Activated naive CD8-positive, alpha-beta T cell treated with anti-CD3 and anti-CD28 coated beads, Interleukin-2, amount 10 ng/mL, durations not matched to agents 7 days and 5 days (primary cell): ENCODE measurements at places on chromosomes 3 and 15. TPM values are rescaled to one million over a fixed set of nuclear protein-coding genes. Genes with fewer than 3 reads are reported as not detected.

NDUFAF3 gene
- total RNA-seq: 82.4 TPM

DNA sequence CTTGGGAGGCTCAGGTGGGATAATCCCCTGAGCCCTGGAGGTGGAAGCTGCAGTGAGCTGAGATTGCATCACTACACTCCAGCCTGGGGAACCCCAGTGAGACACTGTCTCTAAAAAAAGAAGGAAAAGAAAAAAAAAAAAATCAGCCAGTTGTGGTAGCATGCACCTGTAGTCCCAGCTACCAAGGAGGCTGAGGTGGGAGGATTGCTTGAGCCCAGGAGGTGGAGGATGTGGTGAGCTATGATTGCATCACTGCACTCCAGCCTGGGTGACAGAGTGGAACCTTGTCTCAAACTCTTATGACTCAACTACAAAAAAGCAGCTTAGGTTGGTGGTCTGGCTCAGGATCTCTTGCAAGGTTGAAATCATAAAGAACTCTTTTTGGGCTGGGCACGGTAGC is 19.3 kb upstream of the GPX1 start:
- peak; percentile 35 for DNase-seq

DNA sequence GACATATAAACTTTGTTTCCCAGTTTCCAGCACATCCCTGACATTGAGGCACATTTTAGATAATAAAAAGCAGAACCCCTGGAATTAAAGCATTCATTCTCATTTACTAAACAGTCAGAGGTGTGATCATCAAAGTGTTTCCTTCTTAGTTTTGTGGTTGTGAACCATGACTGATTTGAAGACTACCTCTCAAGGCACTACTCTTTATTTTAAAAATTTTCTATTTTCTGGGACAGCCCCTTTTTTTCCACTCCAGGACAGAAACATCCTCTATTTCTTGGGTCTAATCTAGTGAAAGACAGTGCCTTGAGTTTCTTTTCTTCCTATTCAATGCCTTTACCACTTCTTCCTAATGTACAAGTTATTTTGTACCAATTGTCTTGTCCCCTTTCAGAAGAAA is 5.2 kb downstream of the SST start:
- DNase-seq: no peak

- peak; percentile 77 for DNase-seq
Measured at GRCh38 chr3:39291903-39292329, 12.1 kb upstream of the CX3CR1 start.

DNA sequence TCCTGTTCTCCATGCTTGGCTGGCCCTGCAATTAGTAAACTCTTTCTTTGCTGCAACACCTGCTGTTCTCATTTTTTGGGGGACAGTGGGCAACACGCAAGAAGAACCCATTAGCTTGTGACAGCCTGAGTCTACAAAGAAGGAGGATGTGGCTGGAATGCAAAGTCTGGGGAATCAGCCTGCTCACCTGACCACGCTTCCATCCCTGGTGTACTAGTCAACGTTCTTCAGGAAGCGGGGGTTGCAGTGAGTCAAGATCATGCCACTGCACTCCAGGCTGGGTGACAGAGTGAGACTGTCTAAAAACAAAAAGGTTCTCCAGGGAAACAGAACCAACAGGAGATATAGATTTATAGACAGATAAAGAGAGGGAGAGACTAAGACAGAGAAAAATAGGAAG is 27.7 kb upstream of the KBTBD12 start:
- no peak for DNase-seq

- DNase-seq: no peak
Measured at GRCh38 chr15:83854321-83854720, 200.4 kb downstream of the ADAMTSL3 start.

DNA sequence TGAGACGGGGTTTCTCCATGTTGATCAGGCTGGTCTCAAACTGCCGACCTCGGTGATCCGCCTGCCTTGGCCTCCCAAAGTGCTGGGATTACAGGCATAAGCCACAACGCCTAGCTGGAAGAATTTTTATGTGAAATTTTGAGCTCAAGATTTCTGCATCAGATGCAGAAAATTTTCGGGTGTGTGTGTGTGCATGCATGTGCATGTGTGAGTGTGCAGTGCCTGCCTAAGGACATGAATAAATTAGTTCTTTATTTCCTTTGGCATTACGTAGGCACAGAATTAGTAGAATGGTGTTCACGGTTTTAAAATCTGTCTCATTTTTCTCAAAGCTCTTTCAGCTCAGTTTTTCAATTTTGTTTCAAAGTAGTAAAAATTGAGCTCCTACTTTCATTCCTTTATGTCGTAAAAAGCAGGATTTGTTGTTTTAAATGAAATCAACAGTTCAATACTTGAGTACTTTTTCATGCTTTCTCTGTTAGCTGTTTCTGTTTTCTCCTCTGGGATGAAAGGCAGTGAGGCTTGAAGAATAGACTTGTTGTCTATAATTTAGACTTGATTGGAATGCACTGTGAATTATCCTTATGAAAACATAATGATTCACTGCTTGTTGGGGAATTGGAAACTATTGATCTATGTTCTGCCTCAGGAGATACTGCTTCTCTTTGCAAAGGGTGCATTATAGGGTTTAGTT is 23.3 kb upstream of the RAB11A start:
- DNase-seq: no peak
